ENCODE measurements at places on chromosomes 3 and 15.

DNA sequence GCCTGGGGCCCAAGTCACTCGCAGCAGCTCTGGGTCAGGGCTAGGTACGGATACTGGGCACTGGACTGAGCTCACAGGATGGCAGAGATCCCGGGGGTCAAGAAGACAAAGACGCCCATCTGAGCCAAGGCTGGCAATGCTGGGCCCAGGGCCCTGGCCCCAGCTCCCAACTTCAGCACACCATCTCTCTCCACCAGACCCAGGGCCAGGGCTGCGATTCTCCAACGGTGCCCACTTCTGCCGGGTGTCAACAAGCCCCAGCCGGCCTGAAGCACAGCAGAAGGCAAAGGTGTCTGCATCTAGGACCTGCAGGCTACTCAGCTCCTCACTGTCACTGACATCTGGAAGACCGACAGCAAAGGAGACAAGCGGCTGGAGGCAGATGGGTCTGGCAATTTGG, 8.6 kb downstream of the WDR73 start:
- DNase-seq = no peak

- no peak for DNase-seq
Measured at GRCh38 chr3:67008388-67008787, 10.3 kb downstream of the KBTBD8 start.

DNA sequence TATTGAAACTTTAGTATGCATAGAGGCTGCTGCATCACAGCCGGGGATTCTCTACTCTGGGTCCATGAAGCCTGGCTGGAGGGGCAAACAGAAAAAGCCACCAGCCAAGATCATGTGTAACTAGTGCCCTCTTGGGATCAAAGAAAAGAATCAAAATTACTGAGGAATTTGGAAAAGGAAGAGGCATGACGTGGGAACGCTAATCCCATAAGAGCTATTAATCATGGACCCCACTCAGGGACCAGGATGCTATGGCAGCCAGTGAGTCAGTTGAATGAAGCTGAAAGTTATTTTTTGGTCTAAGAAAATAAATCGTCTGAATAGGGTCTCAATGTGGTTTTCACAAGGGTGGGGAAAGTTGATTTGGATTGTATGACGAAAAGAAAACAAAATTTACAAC, 1165.1 kb downstream of the ROBO2 start:
- no peak for DNase-seq

- peak; percentile 71 for DNase-seq
Measured at GRCh38 chr3:21509731-21510470, 241.1 kb downstream of the ZNF385D start.

Data from MV-4-11 (cell line).